ENCODE measurements at places on chromosomes 11 and 22.

DNA sequence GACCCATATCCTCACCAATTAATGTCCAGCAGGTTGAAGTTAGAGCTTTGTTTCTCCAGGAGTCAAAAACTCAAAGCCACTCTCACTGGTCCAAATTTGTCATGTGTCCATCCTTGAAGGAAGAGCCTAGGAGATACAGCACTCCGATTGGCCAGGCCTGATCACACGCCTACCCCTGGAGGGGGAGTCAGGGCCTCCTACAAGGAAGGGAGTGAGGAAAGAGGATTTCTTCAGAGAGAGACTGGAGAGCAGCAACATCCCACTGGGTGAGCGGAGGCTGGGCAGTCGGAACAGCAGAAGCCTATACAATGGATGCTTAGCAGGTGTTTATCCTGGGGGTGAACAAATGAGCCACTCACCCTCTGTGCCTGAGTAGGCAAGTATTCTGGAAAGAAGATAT is 113.9 kb downstream of the TRIM29 start:
- DNase-seq = no peak

DNA sequence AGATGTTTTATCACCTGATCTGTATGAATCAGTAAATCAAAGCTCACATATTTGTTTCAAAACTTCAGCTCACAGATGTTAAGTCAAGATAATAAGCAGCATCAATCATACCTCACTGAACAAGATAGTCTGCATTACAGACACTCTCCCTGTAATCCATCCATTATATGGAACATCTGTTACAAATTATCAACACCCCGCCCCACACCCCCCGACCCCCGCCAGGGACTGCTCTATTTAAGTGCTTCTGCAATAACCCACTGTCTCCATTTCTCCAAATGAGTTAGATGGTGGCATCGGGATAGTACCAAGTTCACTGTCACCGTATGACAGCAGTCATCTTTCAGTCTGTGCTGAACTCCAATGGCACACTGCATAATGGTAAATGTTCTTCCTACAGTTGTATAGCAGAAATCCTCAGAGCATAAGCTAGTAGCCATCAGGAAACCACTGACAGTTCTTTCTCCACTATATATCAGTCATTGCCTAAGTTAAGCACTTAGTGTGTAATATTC is 447.0 kb upstream of the ARHGAP42 start:
- DNase-seq = no peak

GRCh38 chr22:36816636-36817524 is at the start of gene PVALB:
TSS of gene PVALB (minus strand) at chr22:36817035. CDS start at chr22:36817005, 30 bp downstream.
- DNase-seq = no peak

- DNase-seq = peak; percentile 17
Observed at GRCh38 chr11:128904656-128905344, 13.6 kb downstream of the KCNJ5 start.

- no peak for DNase-seq
Observed at GRCh38 chr22:38030311-38031133, 26.7 kb upstream of the PICK1 start.

GRCh38 chr11:46987183-46987582 is 50.6 kb downstream of the CSTPP1 start:
- no peak for DNase-seq

DNA sequence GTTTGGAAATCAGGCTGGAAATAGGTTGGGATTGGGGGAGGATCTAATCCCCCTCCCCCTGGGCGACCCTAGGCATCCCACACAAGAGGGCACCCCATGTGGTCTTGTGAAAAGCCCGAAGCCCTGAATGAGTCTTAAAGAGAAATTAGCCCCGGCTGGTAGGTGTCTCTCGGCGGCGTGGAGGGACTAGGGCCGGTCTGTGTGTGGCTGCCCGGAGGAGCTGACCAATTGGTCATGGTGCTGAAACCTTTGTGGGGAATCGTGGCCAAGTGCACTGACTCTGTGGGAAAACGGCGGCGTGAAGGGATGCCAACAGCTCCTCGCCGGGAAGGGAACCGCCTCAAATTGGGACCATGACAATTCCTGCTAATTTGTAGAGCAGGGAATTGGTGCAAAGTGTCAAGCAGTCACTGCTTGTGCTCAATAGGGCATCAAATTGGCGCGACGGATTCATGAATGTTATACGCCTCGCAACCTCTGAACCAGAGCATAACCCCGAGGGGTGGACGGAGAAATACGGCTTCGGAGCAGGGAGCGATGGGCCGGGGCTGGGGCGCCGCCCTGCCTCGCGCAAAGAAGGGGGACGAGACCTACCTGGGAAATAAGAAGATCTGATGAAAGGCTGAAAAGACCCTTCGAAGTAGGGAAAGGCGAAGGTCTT is 1.5 kb downstream of the DBX1 start:
- DNase-seq = peak; percentile 46
